ENCODE measurements at places on chromosomes 16 and 17.

DNA sequence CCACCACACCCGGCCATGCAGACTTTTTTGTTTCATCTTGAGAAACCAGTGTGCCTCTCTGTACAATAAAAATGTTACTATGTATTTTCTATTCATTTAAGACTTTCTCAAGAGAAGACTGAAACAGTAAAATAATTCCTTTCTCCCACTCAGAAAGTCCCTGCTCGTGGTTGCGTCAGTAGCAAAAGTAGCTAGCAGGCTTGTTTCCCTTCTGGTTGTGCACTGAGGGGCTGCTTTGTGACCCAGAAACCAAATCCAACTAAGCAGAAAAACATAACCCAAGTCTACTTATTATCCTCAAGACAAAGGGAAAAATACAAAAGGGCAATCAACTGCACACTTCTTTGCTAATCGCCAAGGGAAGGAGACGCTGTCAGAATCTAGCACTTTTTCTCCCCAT, 3.4 kb upstream of the PNPO start:
- DNase-seq, result no peak

- no peak for DNase-seq
Measured at GRCh38 chr16:1098266-1098991, 2.4 kb upstream of the C1QTNF8 start.

DNA sequence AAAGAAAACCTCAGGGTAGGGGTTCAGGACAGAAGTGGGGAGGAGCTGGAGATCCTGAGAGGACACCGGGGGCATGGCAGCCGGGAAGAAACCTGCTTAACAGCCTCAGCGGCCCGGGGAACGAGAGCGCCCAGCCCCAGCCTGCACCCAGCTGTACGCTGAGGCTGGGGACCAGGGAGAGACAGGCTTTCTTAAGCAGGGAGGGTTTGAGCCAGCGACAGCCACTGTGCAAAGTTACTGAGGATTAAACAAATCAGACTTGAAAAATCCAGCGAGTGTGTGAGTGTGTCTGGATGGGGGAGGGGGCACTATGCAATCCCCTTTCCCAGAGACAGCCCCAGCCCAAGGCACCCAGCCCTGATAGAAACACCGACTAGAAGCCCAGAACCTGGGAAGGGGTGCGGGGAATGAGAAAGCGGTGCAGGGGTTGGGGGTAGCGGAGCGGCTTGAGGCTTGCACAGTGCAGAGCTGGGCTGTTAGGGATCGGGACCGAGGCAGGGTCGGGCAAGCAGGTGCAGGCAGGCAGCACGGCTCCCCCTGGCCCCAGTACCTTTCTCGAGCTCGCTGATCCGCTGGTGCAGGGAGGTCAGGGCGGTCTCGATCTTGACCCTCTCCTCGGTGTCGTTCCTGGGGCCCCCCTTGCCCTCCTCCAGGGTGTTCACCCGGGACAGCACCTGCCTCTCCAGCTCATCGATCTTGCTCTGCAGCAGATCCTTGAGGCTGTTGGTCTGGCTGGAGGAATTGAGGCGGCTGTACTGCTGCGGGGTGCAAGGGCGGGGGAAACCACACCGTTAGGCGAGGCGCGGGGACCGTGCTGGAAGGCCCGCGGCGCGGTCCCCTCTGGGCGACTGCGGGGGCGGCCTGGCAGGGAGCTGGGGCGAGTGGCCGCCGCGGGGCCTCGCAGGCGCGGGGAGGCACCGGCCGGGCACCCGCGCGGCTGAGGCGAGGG, 1.2 kb downstream of the NPTX1 start:
- DNase-seq, result no peak

- no peak for DNase-seq
Measured at GRCh38 chr17:3861761-3862681, 16.0 kb upstream of the NCBP3 start.

GRCh38 chr17:18377437-18378204, at the start of gene EVPLL:
EVPLL (plus strand) TSS chr17:18377778; CDS start chr17:18380938, 3,160 bp downstream.
- no peak for DNase-seq

DNA sequence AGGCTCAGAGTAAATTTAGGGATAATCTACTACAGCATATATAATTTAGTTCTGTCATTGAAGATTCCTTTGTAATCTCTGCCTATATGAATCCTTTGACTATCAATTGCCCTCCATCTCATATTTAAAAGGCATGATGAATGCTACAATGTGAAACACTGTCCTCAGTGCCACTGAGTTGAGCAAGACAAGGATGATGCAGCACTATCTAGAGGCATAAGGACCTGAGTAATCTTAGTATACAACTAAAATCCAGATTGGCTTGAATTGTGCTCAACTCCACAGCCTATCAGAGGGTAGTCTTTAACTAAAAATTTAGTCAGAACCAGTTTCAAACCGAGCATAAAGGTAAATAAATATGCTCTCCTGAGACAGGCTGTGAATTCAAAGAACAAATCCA, 11.6 kb upstream of the STRADA start:
- no peak for DNase-seq

- DNase-seq, result no peak
Measured at GRCh38 chr16:50610331-50611262, 62.4 kb downstream of the NKD1 start.

DNA sequence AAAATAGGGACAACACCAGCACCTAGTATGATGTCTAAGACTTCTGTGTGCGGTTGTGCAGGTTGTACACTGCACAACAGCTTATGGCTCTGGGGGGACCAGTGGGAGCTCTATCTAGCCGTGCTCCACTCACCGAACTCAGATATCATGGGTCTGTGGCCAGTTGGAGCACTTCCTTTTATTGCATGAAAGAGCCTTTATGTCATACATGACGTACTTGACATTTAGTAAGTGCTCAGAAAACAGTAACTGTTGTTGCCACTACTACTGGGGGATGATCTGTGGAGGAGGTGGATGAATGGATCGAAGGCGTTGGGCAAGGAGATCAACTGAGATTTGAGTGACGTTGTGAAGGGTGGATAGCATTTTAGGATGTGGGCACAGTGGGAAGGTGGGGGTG, 368.8 kb downstream of the SNX29 start:
- DNase-seq, result no peak

DNA sequence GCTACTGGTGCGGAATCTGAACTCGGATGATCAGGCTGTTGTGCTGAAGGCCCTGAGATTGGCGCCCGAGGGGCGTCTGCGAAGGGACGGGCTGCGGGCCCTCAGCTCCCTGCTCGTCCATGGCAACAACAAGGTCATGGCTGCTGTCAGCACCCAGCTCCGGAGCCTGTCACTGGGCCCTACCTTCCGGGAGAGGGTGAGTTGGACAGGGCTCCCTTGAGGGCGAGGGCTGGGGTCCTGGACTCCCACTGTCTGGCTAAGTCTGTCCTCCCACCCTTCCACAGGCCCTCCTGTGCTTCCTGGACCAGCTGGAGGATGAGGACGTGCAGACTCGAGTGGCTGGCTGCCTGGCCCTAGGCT, 16.7 kb upstream of the CTCF start:
- DNase-seq, result no peak

DNA sequence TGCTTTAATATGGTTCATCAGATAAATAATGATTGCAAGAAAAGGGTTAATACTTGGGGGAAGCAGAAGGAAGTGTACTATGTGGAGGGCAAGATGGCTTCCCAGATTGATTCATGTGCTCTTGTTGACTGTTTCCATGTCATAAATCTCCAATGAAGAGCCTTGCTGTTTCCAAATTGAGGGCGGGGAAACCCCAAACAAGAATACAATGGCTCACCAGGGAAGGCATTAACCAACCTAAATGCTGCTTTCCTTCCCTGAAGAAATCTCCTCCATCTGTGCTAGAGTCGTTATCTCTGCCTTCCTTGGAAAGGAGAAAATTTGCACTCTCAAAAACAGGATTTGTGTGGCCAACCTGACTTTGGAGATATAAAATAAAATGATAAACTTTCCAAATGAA, 28.0 kb upstream of the CDH13 start:
- no peak for DNase-seq

- DNase-seq, result no peak
Measured at GRCh38 chr17:8700546-8700945, 44.1 kb downstream of the CCDC42 start.
